ENCODE measurements at places on chromosomes 4 and X.

DNA sequence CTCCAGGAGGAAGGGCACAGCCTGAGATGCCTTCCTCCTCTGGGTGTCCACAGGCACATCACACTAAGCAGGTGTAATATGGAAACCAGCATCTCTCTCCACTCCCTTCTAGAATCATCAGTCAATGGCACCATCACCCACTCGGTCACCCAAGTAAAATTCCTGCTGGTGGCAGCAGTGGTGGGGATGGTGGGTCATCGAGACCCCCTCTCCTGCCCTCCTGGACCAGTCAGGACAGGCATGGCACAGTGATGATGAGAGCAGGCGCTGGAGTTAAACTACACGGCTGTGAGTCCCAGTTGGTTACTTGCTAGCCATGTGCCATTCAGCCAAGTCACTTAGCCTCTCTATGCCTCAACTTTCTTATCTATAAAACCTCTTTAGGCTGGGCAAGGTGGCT lies 42.5 kb downstream of the SCD5 start:
- DNase-seq = no peak

DNA sequence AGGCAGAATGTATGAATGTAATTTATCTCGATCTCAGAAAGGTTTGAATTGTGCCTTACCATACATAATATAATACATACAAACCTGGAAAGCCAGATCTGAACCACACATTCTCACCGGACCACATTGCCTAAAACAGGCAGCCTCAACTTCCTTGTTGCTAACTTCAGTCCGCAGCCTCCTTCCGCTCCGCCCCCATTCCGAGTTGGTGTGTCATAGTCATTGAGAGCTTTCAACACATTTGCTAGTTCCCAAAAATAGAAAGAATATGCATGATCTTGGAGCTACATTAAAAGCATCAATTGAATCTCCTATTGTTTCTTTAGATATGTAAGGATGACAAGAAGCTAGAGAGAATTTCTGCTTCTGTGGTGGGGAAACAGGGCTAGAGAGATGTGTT lies 127.2 kb downstream of the ARHGEF9 start:
- DNase-seq = no peak

DNA sequence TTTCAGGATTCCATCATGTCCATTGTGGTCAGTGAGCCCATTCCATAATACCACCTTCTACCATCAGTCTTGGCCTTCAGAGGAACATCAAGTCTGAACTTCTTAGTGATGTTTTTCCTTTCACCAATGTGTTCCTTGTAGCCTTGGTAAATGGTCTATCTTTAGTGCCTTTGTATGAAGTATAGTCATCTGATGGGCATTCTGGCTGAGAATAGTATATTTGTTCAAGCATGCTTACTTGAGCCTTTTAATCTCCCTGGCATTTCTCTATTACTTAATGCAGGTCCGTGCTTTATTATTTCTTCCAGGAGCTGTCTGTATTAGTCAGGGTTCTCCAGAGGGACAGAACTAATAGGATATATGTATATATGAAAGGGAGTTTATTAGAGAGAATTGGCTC lies 99.7 kb downstream of the TLL1 start:
- no peak for DNase-seq

- no peak for DNase-seq
Observed at GRCh38 chrX:39609941-39610340, 487.8 kb downstream of the BCOR start.

DNA sequence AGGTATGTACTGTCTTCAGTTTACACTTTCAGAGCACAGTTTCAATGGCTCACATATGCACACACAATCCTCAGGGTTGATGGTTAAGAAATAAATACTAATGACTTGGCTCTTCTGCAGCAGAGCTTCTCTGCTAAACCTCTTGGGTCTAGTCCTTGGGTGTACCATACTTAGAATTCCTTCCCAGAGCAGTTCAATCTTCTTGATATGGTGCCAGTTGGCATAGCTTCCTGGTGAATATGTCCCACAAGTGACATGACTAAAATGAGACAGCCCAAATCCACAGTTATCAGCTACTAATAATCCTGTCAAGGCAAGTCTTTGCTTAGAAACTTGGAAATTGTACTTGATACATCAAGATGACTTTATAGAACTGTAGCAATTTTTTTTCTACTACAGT lies 654.4 kb downstream of the IQCM start:
- DNase-seq = no peak

Measured in activated effector memory CD4-positive, alpha-beta T cell treated with anti-CD3 and anti-CD28 coated beads, Interleukin-2, amount 50 U/mL, for 16 hours (primary cell).